Activated CD4-positive, CD25-positive, alpha-beta regulatory T cell treated with anti-CD3 and anti-CD28 coated beads, Interleukin-2, amount 50 U/mL, for 16 hours (primary cell): ENCODE measurements at places on chromosomes 12 and 14.

DNA sequence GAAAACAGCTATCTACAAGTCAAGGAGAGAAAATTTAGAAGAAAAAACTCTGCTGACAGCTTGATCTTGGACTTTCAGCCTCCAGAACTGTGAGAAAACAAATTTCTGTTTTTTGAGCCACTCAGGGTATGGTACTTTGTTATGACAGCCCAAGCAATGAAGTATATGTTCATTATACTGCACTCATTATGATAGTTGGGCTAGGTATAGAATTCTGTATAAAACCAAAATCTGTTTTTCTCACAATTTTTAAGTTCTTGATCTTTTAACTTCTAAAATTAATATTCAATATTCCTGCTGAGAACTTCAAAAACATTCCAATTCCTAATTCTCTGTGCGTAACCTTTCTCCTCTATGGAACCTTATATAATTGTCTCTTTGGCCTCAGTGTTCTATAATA lies 200.8 kb downstream of the SLC5A8 start:
- no peak for DNase-seq

- DNase-seq: no peak
These were observed 14.5 kb downstream of the CAPZA3 start for GRCh38 chr12:18752280-18752920.

DNA sequence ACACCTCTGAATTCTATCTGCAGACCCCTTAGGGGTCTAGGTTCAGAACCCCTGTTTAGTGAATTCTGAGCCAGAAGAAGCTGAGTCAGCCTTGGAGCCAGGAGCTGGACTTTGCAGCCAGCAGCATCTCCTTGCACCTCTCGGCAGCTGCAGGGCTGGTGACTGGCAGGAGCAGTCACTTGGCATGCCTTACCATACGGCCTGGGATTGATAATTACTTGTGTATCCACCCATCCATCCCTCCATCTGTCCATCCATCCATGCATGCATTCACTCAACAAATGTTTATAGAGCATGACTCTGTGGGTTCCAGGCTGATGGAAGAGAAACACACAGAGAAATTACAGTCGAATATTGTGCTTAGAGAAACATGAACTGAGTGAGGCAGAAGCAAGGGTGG lies 67.5 kb upstream of the PRIMA1 start:
- DNase-seq: no peak

DNA sequence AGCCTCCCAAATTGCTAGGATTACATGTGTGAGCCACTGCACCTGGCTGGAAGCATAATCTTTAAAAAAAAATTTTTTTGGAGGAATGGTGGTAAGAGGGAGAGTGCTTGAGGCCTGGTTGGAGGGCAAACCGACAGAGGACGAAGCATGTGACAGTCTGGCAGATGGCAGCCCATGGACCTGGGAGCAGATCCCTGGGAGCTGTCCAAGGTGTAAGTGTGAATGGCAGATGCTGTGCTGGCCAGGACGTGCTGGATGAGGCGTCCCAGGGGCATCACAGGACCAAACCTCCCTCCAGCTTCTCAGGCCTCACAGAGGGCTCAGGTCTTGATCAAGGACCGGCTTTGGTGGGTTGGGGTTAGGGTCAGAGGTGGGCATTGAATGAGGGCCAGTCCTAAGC lies 128.4 kb upstream of the NCOR2 start:
- no peak for DNase-seq

DNA sequence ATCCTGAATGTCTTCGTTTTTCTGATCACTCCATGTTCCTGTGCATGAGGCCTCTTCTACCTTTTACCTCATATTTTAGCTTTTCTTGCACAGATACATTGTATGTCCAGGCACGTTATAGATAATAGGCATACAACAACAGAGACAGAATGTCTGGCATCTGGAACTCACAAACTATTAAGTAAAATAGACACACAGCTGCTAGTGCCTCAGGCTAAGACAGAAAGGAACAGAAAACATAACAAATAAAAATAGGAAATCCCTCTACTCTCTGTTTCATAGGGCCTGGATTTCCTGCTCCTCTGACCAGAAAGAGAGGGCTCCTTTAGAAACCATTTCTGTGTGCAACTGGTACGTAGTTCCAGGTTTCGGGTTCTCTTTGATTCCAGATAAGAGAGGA lies 48.6 kb downstream of the ATXN7L3B start:
- DNase-seq: no peak

DNA sequence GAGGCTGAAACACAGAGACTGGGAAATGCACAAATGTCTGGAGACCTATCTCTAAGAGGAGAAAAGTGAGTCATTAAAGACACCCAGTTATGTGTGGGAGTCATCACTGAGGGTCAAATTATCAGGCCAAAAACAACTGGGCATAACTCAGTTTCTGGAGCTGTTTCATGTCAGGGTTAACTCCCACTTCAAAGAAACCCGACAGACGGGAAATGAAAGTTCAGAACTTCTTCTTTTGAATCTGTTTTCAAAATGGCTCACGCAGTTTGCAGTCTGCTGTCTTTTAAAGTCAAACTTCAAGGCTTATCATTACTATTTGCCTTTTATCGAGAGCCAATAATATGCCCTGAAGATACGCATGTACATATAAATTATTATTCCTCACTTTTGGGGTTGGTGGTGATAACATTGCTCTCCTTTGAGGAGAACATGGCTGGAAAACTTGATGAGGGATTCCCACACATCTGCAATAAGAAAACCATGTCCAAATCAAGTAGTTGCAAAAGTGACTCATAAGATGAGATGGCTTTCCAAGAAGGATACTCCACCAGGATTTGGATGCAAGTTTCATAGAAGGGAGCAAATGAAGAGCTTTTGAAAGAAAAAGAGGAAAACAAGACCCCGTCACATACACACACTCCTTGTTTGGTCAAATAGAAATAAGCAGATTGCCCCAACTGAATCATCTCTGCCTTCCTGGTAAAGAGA lies 341.4 kb downstream of the ADAMTS20 start:
- no peak for DNase-seq

DNA sequence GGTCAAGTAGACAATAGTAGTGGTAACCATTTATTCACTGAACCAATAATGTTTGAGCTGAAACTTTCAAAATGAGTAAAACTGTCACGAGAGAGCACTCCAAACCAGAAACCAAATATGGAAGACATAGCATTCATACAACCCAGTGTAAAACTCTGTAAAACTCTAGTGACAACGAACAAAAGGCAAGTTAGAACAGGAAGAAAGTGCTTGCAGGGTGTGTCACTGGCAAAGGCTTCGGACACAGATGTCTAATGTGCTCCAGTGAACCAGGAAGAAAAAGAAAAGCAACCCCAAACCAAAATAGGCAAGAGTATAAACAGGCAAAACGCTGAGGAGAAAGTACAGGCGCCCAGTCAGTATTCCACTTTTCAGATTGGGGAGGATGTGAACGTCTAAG lies 79.3 kb upstream of the FZD10 start:
- no peak for DNase-seq

DNA sequence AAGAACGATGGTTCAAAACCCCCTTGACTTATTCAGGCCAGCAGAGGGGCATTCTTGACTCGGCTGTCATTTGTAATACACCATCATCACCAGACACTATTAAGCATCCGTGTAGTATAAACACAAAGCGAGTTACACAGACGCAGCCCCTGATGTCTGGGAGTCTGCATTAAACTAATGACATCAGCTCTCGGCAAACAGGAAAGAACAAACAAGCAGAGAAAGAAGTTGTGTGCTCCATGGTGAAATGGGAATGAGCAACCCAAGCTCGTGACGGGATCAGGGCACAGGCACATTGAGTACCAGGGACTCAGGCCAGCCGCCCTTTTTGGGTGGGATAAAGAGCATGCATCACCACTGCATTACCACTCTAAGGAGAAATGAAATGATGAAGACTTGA lies 460.1 kb downstream of the MED13L start:
- DNase-seq: no peak

- DNase-seq: no peak
These were observed 56.9 kb downstream of the FOS start for GRCh38 chr14:75335571-75335970.

DNA sequence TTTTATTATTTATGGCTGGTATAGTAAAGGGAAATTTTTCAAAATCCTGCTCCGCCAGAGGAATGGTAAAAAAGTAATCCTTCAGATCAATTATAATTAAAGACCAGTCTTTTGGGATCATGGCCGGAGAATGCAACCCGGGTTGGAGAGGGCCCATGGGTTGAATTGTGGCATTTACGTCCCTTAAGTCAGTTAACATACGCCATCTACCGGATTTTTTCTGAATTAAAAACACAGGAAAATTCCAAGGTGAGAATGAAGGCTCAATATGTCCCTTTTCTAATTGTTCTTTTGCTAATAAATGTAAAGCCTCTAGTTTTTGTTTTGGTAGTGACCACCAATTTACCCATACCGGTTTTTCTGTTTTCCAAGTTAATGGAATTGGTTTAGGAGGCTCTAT lies 602.8 kb downstream of the ALG10 start:
- no peak for DNase-seq

GRCh38 chr12:89468017-89468416 lies 56.6 kb downstream of the GALNT4 start:
- no peak for DNase-seq

DNA sequence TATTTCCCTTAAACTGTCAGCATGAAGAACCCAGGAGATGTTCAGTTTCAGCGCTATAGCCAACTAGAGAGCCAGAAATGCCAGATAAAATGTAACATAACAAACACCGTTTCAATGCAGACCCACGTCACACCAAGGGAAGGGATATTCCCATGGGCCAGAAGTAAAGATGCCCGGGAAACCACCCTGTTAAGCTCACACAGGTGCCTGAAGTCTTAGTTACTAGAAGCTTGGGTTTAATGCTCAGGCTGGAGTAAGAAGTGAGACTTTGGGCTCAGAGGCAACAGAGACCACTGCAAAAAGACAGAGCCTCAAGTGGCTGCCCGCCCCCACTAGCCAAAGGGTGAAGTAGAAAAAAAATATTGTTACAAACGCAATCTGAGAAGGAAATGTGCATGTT lies 52.3 kb downstream of the SYNE3 start:
- DNase-seq: no peak

DNA sequence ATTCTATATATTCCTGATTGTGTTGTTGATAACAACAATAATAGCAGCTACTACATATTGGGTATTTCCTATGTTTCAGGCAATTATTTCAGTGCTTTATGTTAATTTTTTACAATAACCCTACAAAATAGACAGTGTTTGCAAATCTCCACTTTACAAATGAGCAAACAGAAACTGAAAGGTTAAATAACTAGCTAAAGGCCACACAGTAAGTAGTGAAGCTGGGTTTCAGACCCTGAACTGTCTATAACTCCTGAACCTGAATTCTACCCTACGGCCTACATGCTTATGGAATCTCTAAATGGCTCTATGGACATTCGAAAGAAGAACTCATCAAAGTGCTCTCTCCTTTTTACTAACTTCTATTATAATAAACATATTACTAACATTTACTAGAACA lies 19.7 kb upstream of the NUDT4 start:
- no peak for DNase-seq
